B cell (primary cell): ENCODE measurements at places on chromosomes 1 and 21.

DNA sequence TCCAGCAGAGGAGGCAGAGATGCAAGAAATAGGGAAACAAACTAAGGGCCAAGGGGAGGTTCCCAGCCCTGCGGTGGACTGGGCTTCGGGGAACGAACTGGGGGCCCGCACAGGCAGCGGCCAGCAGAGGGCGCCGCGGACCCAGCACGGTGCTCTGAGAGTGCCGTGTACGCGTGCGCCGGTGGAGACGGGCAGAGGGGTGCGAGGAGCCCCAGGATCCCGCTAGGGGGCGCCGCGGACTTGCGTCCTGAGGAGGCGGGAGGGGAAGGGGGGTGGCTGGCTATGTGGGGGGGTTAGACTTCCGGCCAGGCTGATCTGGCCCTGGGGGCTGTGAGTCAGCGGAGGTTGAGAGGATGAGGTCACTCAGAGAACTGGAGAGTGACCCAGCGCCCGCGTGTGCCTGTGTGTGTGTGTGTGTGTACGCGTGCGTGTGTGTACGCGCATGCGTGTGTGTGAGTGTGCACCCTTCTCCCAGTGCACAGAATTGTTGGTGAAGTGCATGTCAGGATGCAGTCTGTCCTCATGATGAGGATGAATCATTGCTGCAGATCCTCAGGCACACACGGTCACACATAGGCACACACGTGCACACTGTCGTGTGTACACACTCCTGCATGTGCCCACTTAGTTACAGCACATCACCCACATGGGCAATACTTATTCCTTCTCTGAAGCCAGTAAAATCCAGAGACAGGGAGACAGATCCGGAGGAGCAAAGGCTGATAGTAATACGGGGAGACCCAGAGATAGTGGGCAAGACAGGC is 17.0 kb downstream of the NES start:
- peak; percentile 92 for DNase-seq

GRCh38 chr1:176188604-176189003 is 18.5 kb downstream of the COP1 start:
- DNase-seq, result no peak

GRCh38 chr1:9346566-9346965 is 53.9 kb downstream of the SPSB1 start:
- no peak for DNase-seq

GRCh38 chr1:225825078-225825477 is 15.2 kb downstream of the EPHX1 start:
- no peak for DNase-seq

GRCh38 chr1:159974350-159974965 is 20.4 kb upstream of the SLAMF9 start:
- DNase-seq, result no peak

DNA sequence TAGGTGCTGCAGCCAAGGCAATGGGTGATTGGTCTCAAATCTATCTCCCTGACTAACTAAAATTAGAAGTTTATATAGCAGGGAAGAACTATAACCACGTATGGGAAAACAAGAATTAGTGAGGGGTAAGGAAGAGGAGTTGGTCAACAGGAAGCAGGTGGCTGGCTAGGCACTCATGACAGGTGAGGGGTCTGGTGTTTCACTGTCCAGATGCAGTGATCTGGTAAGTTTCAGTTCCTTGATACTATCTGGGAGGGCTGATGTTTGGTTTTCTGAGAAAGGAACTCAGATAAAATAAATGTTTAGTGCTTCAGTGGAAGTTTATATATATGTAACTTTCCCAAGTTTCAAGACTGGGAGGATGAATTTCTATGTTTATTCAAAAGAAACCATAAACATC is 11.6 kb upstream of the POU2F1 start:
- DNase-seq, result peak; percentile 31

GRCh38 chr1:11841245-11842153 is 6.1 kb downstream of the NPPA start:
- no peak for DNase-seq

GRCh38 chr1:119687434-119688079 is 24.2 kb upstream of the PHGDH start:
- no peak for DNase-seq

DNA sequence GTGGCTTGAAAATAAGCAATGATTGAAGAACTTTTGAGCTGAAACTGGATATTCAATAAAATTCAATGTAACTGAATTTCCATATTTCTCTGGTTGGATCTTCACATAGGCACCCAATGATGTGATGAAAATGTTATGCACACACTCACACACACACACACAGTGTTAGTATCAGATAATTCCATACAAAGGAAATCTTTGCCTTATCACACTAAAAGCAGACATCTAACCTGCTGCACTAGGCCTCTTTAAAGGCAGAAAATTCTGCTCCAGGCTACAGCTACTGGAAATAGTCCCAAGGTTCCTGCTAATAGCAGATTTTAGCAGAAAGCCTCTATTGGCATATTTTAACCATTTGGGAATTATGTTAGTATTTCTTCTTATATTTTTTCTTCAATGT is 309.6 kb downstream of the COL11A1 start:
- no peak for DNase-seq

GRCh38 chr1:10691740-10692125 is 104.7 kb downstream of the CASZ1 start:
- DNase-seq, result no peak

DNA sequence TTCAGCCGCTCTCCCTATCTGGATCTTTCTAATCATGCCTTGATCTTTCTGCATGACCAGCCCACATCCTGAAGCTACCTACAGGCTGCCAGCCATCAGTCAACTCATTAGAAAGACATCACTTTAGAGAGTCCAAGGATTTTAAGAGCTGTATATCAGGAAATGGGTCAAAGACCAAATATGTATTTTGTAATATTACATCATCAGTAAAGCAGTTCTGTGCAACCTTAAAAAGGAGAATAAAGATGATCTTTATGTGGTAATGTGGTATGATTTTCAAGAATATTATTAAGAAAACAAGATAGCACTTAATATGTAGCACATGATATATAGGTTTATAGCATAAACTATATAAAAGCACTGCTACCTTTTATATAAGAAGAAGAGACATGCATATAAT is 47.6 kb downstream of the SLC30A7 start:
- no peak for DNase-seq

GRCh38 chr1:246417813-246418564 is 89.1 kb downstream of the SMYD3 start:
- DNase-seq, result no peak

DNA sequence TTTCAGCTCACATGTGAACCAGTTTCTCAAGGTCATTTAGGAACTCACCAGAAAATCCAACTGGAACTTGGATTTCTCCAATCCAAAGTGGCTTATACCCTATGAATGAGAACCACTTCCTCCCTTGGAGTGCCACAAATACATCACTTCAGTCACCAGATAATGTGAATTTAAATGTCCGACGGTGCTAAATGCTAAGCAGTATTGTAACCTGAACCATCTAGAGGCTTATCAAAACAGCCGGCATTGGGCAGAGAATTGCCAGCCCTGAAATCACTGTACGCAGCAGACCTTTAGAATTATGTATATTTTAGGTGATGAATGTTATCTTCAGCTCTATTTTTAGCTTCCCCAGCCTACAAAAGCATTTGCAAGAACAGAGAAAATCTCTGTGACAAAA is 76.8 kb upstream of the COX20 start:
- DNase-seq, result no peak

GRCh38 chr1:183129921-183130690 is 56.0 kb upstream of the LAMC2 start:
- no peak for DNase-seq

DNA sequence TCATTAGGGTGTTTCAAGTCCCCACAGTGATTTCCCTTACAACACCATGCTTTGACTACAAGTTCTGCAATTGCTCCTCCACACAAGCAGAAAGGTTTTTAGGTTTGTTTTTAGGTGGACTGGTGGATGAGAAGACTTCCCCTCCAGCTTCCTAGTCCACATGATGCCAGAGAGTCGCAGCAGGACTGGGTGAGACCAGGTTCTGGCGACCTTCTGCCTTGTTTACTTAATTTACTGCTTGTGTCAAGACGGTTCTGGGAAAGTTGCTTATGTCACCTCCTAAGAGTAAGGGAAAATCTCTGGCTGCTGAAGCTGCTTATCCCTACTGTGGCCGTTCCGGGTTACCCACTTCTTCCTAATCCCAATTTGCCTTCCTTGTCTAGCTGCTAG is 76.4 kb downstream of the GLUL start:
- no peak for DNase-seq

GRCh38 chr1:156676820-156677615 is at the start of gene NES:
NES (minus strand) TSS chr1:156677407; CDS start chr1:156677264, 143 bp downstream.
- peak; percentile 49 for DNase-seq

GRCh38 chr1:153933955-153934354 is 11.2 kb upstream of the GATAD2B start:
- no peak for DNase-seq

DNA sequence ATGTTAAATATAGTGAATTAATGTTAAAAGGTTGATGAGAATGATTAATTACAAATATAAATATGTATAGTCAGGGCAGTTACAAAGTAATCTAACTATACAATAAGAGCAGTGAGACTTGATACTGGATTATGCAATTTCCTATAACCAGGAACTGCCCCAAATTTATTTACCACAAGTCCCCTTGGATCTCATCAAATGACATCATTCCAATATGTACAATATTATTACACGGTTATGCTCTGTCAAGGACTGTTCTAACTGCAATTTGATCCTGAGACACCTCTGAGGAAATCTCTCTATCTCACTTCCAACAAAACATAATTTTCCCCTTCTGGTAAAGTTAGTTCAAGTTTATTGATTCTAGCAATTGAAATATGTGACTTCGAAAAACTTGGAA is 917.6 kb downstream of the NCAM2 start:
- DNase-seq, result no peak

DNA sequence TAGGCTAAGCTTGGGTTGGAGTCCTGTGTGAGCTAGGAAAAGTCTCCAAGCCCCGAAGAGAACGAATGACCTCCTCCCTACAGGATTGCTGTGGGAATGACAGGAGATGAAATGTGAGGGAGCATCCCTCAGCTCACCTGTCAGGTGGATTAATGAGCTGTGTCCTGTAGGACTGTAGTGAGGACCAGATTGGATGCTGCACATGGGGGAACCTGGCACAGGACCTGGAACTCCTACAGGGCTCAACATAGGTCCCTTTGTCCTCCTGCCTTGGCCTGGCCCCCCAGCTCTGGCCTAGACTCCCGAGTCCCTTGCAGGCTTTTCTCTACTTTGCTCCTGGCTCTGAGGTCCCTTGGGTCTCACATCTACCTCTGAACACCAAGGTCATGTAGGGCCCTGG is 155.7 kb downstream of the PTPRU start:
- DNase-seq, result no peak

GRCh38 chr1:225899044-225899925 is 10.3 kb upstream of the LEFTY1 start:
- DNase-seq, result no peak

DNA sequence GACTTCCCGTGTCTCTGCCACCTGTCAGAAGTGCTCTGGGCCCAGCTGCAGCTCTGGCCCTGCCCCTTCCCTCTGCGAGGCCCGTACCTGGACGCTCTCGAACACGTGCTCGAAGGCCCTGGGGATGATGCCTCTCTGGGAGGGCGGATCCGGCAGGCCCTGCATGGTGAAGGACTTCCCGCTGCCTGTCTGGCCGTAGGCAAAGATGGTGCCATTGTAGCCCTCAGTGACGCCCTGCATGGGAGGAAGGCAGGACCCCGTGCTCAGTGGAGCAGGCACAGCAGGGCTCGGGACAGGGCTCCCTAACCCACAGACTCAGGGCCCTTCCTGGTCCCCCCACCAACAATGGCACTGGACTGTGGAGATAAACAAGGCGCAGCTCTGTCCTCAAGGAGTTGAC is 2.4 kb downstream of the KIF17 start:
- DNase-seq, result no peak

- DNase-seq, result peak; percentile 45
Measured at GRCh38 chr1:111270771-111271463, 19.7 kb upstream of the CHIA start.

DNA sequence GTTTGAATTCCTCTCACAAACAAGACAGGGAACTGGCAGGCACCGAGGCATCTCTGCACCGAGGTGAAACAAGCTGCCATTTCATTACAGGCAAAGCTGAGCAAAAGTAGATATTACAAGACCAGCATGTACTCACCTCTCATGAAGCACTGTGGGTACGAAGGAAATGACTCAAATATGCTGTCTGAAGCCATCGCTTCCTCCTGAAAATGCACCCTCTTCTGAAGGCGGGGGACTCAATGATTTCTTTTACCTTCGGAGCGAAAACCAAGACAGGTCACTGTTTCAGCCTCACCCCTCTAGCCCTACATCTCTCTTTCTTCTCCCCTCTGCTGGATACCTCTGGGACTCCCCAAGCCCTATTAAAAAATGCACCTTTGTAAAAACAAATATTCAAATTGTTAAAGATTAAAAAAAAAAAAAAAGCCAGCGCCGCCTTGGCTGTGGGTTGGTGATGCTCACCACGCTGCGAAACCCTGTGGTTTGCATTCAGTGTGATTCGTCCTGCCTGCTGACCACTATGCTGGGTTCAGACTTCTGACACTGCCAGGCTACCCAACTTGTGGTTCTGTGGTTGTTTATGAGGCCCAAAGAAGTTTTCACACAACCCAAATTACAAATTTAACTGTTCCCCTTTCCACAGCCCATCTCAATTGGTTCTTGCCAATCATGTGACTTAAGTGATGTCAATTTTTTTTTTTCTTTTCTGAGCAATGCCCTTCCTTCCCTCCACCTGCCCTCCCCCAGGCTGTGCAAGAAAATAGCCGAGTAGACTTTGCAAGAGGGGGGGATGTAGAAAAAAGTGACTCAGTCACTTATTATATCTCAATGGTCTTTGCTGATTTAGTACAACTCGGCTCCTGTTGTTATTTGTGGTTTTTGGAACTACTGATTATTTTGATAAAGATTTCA is at the start of gene RUNX1:
Gene RUNX1 (minus strand): TSS at position 597 of the 912 bp plus-strand sequence.
- DNase-seq, result peak; percentile 93

GRCh38 chr1:8015036-8015808 is 10.9 kb downstream of the ERRFI1 start:
- DNase-seq, result peak; percentile 68

- peak; percentile 68 for DNase-seq
Measured at GRCh38 chr1:940107-941014, 16.6 kb downstream of the SAMD11 start.

- DNase-seq, result no peak
Measured at GRCh38 chr1:61950418-61950817, 208.1 kb downstream of the PATJ start.

DNA sequence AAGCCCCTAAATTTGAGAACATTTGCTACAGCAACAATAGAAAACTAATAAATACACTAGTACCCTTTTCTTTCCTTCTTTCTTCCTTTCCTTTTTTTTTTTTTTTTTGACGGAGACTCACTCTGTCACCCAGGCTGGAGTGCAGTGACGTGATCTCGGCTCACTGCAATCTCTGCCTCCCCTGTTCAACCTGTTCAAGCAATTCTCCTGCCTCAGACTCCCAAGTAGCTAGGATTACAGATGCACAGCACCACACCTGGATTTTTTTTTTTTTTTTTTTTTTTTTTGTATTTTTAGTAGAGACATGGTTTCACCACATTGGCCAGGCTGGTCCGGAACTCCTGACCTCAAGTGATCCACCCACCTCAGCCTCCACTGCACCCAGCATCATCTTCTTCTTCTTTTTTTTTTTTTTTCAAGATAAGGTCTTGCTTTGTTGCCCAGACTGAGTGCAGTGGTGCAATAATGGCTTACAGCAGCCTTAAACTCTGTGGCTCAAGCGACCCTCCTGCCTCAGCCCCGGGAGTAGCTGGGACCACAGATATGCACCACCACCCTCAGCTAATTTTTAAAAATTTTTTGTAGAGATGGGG is 19.6 kb upstream of the CBR3 start:
- peak; percentile 44 for DNase-seq

GRCh38 chr1:212428496-212428895 is 4.2 kb upstream of the NENF start:
- no peak for DNase-seq

GRCh38 chr1:22228505-22228911 is 85.6 kb upstream of the WNT4 start:
- no peak for DNase-seq

- DNase-seq, result no peak
Measured at GRCh38 chr1:6416295-6416656, 3.4 kb downstream of the HES2 start.
